Subcutaneous adipose tissue (tissue), 4 donors: ENCODE measurements at places on chromosomes 5 and 9. TPM values are rescaled to one million over a fixed set of nuclear protein-coding genes. Genes with fewer than 3 reads are reported as not detected.

SETD9 gene
- total RNA-seq: 20.3 TPM

SH3TC2 gene
- total RNA-seq: 0.33 TPM

SH3RF2 gene
- 2.2 TPM for total RNA-seq

ZNF300 gene
- total RNA-seq: 2.5 TPM

CTSL gene
- total RNA-seq: 169 TPM

PCDHGA9 gene
- 7.0 TPM for total RNA-seq

GABRA6 gene
- not detected for total RNA-seq
